ENCODE measurements at places on chromosomes 5 and 9.

DNA sequence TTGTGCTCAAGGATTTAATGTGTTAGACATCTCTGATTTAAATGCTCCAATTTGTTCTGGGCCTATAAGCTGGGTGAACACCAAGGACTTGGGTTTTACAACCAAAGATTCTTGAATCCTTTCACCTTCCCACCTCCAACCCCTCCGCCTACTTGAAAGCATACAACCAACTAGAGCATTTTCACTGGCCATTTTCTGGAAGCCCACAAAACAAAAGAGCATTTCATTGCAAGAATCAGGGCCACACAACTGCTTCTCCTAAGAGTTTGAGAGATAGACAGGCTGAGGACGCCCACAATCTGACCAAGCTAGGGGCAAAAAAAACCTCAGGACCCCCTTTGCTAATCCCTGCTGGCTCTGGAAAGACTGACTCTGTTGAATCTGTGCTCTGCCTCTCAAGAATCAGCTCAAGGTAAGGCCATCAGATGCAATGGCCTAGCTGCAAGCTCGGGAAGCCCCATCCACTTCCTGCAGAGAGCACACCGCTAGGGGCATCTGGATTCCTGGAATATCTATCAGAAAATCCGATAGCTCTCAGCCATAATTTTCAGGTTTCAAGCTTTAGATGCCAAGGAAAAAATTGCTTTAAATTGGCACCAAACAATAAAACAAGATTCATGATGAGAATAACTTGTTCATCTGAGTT lies 57.7 kb downstream of the RETREG1 start:
- DNase-seq: no peak

GRCh38 chr9:101399643-101399970 lies 956 bp downstream of the ZNF189 start:
- DNase-seq: no peak

DNA sequence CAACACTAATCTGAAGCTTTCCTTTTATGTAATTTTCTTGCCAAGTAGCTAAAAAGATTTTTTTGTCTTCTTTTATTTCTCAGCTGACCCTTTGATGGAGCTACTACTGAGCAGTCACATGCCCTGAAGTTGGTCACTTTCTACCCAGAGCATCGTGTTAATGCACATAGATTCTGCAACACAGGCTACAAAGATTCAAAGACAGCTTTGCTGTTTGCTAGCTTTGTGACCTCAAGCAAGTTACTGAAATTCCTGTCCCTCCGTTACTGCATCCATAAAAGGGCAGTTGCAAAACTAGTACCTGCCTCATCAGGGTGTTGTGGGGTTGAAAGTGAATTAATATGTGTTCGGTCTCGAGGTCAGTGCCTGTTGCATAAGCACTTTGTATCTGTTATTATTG lies 179.9 kb downstream of the GAS1 start:
- no peak for DNase-seq

DNA sequence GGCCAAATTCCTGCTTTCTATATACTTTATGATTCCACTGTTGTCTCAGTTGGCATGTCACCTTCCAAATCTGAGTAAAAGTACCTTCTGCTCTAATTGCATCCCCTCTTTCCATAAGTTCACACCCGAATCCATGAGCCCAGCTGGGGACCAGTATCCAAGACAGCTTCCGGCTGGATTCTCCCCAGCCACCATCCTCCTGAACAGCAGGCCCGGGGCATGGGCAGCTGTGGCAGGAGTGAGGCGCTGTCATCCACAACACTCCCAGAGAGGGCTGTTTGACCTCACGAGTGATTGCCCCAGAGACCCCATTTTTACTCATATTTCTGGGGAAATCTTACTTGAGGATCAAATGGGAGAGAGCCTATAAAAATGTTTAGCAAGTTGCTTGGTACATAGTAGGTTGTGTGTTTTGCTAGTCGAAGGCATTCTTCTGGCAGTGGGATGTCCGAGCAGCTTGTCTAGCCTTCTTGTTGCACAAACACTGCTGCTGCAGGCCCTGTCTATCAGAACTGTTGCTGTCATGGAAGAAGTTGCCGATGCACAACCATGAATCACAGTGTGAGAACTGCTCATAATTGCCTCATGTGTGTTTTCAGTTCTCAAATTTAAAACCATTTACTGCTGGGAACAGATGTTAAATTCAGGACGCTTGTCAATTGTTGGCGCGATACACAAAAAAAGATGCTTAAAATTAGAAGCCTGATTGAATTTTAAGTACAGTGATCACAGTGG lies 93.8 kb downstream of the HSPA4 start:
- no peak for DNase-seq

- no peak for DNase-seq
Observed at GRCh38 chr5:116365006-116365496, 209.6 kb downstream of the SEMA6A start.

DNA sequence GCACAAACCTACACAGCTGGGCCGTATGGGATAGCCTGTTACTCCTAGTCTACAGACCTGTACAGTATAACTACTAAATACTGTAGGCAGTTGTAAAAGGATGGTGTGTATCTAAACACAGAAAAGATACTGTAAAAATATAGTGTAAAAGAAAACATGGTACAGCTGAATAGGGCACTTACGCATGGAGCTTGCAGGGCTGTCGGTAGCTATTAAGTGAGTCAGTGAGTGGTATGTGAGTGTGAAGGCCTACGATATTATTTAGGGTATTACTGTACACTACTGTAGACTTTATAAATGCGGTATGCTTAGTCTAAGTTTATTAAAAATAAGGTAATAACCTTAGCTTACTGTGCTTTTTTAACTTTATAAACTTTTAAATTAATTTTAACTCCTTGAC lies 1.2 kb downstream of the ZCCHC9 start:
- no peak for DNase-seq

DNA sequence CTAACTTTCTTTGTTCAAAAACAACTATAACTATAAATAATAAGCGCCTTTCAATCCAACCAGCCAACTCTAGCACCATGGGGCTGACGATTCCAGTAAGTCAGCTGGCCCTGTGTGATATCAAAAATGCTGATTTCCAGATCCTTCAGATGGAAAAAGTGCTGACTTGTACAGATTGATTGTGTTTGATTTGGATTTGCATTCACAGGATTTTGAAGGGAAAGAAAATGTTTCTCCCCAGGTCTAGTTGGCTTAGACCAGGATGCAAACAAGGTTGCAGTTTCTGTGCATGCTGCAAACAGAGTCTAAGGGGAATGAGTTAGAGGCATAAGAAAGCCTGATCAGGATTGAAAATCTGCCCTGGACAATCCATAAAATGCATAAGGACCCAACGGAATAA lies 68.9 kb downstream of the SLC1A3 start:
- no peak for DNase-seq

GRCh38 chr5:68818057-68818695 lies 275.6 kb upstream of the SLC30A5 start:
- no peak for DNase-seq

GRCh38 chr9:84499969-84500582 lies 159.5 kb upstream of the SLC28A3 start:
- DNase-seq: no peak

GRCh38 chr5:180589771-180590542 lies 1.3 kb downstream of the SCGB3A1 start:
- no peak for DNase-seq

DNA sequence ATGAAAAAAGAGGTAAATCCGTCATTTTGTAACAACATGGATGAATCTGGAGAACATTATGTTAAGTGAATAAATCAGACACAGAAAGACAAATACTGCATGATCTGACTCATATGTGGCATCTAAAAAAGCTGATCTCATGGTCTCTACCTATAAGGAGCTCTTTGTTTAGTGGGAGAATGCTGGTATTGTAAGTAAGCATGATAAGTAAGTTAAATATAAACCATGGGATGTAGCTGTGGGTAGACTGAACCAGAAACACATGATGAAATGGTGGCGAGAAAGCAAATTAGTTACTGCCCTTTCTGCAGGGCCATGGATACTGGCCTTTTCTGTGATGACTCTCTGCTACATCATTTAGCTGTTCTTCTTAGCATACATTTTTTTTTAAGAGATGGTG lies 66.4 kb upstream of the RUSC2 start:
- no peak for DNase-seq

DNA sequence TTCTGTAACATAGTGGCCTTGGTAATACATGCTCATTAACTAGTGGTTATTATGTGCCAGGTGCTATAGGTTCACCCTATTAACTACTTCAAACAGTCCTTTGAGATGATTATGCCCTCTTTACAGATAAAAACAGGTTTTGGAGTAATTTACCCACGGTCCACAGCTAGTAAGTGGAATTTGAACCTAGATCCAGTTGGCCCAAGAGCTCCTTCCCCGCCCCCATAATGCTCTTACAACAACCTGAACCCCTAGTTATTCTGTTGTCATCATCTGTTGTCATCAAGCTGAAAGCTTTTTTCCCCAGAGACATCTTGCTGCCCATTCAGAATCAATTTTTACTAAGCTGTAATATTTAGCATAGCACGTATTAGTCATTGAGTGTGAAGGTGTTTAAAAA lies 23.2 kb downstream of the XPA start:
- no peak for DNase-seq

DNA sequence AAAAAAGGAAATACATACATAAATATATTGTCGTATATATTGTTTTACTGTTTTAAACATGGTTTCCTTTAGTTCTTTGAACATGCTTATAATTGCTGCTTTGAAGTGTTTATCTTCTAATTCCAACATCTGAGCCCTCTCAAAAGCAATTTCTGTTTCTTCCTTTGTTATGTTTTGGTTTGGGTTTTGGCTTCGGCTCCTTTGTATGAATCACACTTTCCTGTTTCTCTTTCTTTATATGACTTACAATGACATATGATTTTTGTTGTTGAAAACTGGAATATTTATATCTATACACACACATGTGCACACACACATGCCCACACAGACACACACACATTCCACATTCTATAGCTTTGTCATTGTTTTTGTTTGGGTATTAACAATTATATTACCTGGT lies 1206.7 kb downstream of the CDH12 start:
- no peak for DNase-seq

DNA sequence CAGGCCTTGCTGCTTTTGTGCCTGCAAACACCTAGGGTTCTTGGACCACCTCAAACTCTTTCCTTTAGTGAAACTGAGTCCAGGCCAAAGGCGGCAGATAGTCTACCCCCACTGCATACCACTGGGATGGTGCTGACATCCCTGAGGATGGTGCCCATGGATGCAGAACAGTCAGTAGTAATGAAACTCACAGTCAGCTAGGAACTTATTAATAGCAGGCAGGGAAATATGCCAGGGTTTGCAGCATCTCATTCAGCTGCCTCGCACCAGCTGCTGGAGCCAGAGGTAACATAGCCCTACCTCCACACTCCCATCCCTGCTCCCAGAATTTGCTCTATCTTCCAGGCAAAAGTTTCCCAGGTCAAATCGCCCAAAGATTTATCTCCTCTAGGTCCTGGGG lies 189.1 kb downstream of the SREK1 start:
- DNase-seq: no peak

GRCh38 chr5:174335682-174336364 lies 290.3 kb downstream of the NSG2 start:
- no peak for DNase-seq

DNA sequence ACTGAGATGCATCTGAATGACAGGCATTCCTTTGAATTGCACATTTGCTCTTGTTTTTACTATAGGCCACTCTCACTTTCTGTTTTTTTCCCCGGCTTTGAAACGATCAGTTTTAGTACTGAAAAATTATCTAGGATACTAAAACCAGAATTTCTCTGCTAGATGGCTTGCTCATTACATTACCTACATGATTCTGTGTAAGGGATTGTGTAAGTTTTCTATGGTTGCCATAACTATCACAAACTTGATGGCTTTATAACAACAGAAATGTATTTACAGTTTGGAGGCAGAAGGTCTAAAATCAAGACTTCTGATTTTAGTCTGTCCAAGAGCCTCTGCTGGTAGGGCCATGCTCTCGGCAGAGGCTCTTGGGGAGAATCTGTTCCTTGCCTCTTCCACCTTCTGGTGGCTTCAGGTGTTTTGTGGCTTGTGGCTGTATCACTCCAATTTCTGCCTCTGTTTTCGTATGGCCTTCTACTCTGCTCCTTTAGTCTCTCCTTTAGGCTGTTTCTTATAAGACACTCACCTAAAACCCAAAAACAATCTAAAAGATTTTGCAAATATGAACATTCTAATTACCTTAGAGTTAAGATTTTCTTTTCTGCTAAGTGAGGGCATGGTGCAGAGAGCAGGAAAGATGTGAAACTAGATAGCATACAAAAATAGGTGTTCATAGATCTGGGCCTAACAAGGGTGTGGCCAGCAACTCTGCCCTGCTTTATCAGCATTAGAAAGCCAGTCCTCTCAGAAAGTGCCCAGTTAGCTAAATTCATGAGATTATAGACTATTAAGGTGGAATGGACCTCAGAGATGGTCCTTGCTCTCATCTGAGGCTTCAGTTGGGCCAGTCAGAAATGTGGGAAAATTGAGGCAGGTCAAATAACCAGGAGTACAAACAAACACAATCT lies 93.3 kb upstream of the CDKN2B start:
- DNase-seq: no peak

GRCh38 chr9:135579889-135580660 lies 18.5 kb downstream of the PAEP start:
- no peak for DNase-seq

DNA sequence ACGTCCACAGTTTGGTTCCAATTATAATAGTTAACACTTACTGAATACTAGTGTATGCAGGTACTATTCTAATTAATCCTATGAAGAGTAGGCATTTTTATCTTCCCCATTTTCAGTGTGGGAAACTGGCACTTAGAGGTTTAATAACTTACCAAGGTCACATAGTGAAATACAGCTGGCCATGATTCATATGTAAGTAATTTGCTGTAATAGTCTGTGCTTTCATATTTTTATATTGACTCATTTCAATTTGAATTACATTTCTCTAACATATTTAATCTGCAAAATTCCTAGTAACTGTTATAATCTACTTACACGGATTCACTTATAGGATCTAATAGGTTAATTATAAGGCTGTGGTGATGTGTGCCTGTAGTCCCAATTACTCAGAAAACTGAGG lies 19.4 kb downstream of the CCNH start:
- no peak for DNase-seq

- DNase-seq: no peak
Observed at GRCh38 chr9:130030651-130031127, 12.3 kb downstream of the FNBP1 start.

- DNase-seq: no peak
Observed at GRCh38 chr5:2254406-2254805, 371.7 kb upstream of the IRX4 start.

GRCh38 chr9:135275571-135276289 lies 188.3 kb downstream of the OLFM1 start:
- no peak for DNase-seq
